ENCODE measurements at places on chromosomes 6 and 20.

DNA sequence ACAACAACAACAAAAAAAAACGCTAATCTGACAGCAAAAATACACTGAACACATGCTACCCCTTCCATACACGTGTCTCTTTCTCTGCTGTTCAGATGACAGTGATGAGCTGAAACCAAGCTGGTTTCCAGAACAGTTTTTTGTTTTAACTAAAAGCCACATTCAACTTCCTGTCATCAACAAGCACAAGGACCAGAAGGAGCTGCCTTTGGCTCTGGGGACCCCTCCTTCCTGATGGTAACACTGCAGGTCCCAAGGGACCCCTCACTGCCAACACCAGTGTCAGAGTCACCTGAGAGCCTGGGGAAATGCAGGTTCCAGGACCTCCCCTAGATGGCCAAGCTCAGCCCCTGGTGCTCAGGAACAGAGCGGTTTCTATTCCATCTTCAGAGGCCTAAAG, 6.0 kb downstream of the CST7 start:
- DNase-seq: no peak

- no peak for DNase-seq
Observed at GRCh38 chr6:3841711-3842565, 7.2 kb upstream of the FAM50B start.

DNA sequence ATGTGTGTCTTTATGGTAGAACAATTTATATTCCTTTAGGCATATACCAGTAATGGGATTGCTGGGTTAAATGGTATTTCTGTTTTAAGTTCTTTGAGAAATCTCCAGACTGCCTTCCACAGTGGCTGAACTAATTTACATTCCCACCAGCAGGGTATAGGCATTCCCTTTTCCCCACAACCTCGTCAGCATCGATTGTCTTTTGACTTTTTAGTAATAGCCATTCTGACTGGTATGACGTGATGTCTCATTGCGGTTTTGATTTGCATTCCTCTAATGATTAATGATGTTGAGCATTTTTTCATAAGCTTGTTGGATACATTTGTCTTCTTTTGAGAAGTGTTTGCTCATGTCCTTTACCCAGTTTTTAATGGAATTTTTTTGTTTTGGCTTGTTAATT, 5.3 kb upstream of the TASP1 start:
- DNase-seq: no peak

GRCh38 chr6:41634657-41635056, 3.6 kb upstream of the MDFI start:
- peak; percentile 72 for DNase-seq

GRCh38 chr6:20211941-20212391, 303 bp downstream of the MBOAT1 start:
- peak; percentile 71 for DNase-seq

DNA sequence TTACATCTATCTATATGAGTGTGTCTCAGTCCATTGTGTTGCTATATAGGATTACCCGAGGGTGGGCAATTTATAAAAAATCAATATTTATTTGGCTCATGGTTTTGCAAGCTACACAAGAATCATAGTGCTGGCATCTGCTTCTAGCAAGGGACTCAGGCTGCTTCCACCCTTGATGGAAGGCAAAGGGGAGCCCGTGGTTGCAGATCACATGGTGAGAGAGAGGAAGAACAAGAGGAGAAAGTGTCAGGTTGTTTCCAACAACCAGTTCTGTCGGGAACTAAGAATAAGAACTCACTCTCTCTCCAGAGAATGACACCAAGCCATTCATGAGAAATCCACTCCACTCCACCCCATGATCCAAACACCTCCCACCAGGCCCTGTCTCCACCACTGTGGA, 48.2 kb upstream of the TENT5A start:
- no peak for DNase-seq

DNA sequence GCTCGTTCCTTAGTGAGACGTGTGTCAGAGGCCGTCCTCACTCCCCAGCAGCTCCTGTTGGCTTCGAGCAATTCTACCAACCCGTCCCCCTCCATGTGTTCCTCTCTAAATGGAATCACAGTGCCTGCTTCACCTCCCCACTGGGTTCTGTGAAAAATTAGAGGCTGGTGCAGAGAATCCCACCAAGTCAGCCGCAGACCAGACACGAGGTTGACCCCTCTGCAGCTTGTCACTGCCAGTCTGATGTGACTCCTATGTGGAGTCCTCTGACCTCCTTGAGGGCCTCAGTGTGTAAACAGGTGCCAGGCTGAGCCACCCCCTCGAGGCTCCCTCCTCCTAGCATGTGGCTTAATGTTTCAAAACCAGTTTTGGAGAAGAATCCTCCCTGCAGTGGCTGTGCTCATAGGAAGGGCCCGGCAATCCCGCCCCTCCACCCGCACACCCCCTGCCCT, 12.6 kb upstream of the IRF4 start:
- no peak for DNase-seq

GRCh38 chr6:135546680-135547418, 49.3 kb upstream of the AHI1 start:
- no peak for DNase-seq

DNA sequence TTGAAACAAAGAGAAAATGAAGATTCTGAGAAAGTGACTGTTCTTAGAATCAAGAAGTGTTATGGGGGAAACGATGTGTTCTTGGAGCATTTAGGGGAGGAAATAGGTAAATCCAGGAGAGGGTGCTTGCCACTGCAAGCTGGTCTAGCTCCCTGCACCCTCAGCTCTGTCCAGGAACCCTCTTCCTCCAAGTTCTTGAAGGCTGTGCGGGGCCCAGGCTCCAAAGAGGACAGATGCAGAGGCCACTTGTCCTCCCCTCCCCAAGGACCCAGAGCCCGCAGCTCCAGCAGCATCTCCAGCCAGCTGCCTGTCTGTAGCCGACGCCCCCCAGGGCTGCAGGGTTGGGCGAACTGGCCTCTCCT, 87.9 kb downstream of the CDC5L start:
- no peak for DNase-seq

GRCh38 chr6:151018911-151019782, 153.6 kb downstream of the MTHFD1L start:
- no peak for DNase-seq

- no peak for DNase-seq
Observed at GRCh38 chr20:61660559-61660958, 405.1 kb downstream of the TAF4 start.

DNA sequence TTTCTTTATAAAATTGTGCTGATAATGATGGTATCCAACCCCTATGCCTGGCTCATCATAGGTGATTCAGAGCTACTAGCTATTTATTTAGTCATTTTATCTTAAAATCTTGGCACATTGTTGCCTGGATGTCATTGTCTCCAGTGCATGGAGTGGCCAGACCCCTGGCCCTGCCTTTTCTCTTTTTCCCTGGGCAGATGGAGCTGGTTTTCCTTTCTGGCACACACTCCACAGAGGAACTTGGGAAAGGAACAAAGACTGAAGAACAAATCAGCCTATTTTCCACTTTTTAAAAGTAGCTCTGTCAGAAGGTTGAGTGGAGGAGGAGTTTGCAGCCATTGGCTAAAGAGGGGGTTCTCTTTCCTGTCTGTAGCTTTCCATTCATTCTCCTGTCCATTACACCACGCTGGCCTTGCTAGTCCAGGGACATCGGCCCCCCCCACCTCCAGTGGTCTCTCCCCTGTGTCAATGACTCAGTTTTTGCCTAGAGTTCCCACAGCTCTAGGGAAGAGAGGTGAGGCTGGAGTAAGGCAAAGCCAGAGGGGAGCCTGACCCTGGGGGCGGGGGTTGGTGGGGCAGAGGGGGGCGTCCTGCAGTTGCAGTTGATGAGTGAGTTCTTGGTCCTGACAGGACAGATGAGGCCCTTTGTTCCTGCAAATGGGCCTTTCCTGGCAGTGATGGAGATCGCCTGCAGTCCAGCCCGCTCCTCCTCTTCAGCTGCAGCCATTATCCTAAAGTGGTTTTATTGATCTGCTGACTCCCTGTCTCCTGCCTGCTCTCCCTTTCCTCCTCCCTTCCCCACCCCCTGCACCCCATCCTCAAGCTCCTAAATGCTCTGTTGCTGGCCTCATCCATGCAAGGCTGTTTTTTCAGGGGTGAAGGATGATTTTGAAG, 774.5 kb downstream of the DHX35 start:
- DNase-seq: peak; percentile 2
